ENCODE measurements at places on chromosomes 16 and 17. TPM values are rescaled to one million over a fixed set of nuclear protein-coding genes. Genes with fewer than 3 reads are reported as not detected.
A peak's percentile ranks its signal among the peaks of the same experiment; 100 is the strongest.

Gene SBK1
- total RNA-seq: 2.5 TPM

Gene GP2
- 0.94 TPM for total RNA-seq

GRCh38 chr16:48536614-48537200 is 73.3 kb downstream of the N4BP1 start:
- DNase-seq: no peak

Gene CCL7
- not detected for total RNA-seq

- no peak for DNase-seq
Measured at GRCh38 chr17:16300554-16300953, 52.7 kb downstream of the CENPV start.

GRCh38 chr17:72829883-72830282 is 262.6 kb downstream of the SLC39A11 start:
- no peak for DNase-seq

Gene TEX19
- not detected for total RNA-seq

Gene CRYM
- 5.8 TPM for total RNA-seq

GRCh38 chr17:17749025-17749772 is 67.9 kb downstream of the RAI1 start:
- no peak for DNase-seq

GRCh38 chr16:89921702-89922476 is 1.3 kb upstream of the TUBB3 start:
- DNase-seq: peak; percentile 72

GRCh38 chr16:27752241-27752640 is 202.3 kb downstream of the KATNIP start:
- DNase-seq: no peak

DNA sequence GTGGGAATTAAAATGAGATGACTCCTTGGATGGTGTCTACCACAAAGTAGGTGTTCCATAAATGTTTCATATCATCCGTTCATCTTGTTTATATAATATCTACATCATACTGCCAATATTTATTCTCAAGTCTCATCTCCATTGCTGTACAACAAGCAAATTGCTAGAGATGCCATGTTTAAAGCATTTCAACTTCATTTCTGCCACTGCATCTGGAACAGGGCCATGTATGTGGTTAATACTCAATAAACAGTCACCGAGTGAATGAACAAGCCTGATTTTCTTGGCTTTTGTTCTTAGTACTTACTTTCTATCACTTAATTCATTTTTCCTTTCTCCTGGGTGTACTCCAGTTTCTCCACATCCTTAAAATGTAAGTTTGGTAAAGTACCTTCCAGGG is 107.6 kb downstream of the KCNJ2 start:
- DNase-seq: no peak

Gene SCGB1C2
- not detected for total RNA-seq

GRCh38 chr17:75153780-75154194 is 525 bp downstream of the JPT1 start:
- DNase-seq: peak; percentile 77

Gene SLC52A1
- 0.19 TPM for total RNA-seq

Gene CCDC182
- total RNA-seq: not detected

DNA sequence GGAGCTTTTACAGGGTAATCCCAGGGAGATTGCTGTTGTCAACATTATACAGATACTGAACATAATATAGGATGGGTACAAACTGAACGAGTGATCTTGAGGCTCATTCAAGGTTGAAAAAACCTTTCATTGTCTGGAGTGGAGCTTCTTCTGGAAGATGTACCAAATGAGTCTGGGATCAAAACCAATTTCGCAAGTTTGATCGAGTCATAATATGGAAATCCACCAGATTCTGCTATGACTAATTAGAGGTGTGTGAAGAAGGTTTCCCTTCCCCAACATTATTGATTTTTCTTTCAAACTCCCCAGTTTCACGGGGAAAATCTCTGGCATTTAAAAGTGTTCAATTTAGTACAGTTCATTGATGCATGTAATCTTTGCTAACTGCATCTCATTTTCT is 324.1 kb downstream of the ZFHX3 start:
- no peak for DNase-seq

DNA sequence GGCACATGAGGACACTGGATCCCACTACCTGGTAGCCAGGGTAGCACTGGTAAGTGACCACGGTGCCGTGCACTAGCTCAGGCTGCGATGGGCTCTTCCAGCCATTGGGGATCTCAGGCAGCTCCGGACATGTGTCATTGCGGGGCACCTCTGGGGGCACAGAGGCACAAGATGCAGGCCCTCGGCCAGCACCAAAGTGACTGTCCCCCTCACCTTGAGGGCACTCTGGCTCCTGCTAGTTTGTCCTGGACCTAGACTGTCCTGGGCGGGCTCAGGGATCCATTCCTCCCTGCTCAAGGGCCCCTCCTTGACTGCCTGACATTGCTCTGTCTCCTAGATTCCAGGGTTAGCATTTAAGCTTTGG is 6.7 kb upstream of the PHF12 start:
- DNase-seq: no peak

DNA sequence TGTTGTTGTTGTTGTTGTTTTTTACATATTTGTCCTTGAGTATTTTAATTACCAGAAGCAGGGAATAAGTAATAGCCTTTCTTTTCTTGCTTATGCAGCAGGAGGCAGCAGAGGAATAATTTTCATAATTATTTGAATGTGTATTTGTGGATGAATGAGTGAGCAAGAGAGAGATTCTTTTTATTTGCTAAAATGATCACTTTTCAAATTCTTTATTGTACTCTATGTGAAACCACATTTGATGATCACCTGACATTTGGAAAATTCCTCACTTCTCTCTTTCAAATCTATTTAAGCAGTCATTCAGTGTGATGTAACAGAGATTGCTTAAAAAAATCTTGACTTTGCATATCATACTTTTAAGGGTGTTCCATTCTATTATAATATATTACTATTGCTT is 223.6 kb downstream of the BCAS3 start:
- no peak for DNase-seq

Gene CCL1
- not detected for total RNA-seq

Gene GNG13
- total RNA-seq: not detected

GRCh38 chr17:42272162-42272907 is 3.9 kb downstream of the STAT5B start:
- peak; percentile 38 for DNase-seq

Gene CHST6
- total RNA-seq: 0.79 TPM

- DNase-seq: no peak
Measured at GRCh38 chr17:45927247-45927646, 32.9 kb downstream of the MAPT start.

DNA sequence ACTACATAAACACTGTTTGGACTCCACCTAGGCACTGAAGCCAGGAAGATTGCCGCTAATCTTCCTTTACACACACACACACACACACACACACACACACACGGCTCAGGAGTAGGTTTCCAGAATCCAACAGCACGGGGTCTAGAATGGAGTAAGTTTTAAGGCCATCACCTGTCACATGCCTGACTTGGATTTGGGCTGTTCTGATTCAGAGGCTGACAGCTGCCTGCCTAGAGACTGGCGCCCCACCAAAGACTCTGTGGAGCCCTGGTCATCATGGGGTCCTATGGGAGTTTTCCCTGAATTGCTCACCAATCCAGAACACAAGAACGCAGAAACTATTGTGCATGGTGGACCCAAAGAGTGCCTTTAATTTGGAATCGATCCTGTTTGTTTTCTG is 10.9 kb downstream of the CDRT4 start:
- no peak for DNase-seq

Gene TBC1D26
- not detected for total RNA-seq

Gene ABCA10
- 4.2 TPM for total RNA-seq

DNA sequence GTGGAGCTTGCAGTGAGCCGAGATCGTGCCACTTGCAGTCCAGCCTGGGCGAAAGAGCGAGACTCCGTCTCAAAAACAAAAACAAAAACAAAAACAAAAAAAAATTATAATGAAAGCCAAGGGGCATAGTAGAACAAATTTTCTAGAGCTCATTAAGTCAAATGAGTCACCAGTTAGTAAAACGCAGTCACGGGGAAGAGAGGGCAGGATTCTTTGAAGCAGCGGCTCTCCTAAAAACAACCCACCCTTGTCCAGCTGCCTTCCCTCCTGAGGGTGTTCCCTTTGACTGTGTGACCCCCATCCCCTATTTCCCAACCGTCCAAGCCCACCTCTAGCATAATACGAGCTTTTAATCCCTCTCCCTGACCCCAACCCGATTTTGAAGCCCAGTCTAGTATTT is 44.1 kb upstream of the STH start:
- no peak for DNase-seq

Gene TPSB2
- total RNA-seq: 141 TPM

Gene SREBF1
- 48.3 TPM for total RNA-seq

DNA sequence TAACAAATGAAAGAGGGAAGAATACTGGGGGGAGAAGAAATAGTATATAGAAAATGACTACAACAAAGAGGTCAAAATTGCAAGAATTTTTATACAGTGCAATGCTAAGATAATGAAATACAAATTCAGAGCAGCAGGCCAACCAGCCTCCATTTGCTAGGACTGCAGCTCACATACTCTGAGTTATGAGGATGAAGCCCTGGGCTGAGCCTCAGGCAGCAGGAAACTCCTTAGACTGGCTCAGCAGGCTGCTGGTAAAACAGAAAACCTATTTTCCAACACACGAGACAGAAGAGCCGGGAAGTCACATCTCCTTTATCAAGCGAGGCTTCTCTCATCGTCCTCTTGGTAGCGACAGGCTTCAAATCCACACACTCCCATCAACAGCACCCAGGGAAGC is 296.5 kb downstream of the SLC39A11 start:
- no peak for DNase-seq

- no peak for DNase-seq
Measured at GRCh38 chr17:4098521-4099209, 44.2 kb downstream of the ZZEF1 start.

DNA sequence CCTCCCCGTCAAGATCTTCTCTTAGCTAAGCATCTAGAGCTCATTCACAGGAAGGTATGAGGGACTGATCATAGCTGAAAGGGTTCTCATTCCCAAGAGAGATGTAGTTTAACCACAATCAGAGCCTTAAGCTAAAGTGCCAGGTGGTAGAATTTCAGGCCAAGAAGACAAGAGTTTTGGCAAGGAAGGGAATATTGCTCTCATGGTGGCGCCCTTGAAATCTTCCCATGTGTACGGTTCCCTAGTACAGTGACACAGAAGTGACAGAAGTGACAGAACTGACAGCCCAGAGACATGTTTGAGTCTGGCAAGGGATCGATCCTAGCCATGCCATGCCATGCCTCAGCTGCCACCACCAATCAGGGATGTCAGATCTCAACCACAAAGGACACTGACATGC is 2.5 kb downstream of the GRIN2C start:
- no peak for DNase-seq

- DNase-seq: peak; percentile 10
Measured at GRCh38 chr17:15119968-15120367, 145.2 kb downstream of the PMP22 start.

Gene CCL4
- total RNA-seq: 5.1 TPM

DNA sequence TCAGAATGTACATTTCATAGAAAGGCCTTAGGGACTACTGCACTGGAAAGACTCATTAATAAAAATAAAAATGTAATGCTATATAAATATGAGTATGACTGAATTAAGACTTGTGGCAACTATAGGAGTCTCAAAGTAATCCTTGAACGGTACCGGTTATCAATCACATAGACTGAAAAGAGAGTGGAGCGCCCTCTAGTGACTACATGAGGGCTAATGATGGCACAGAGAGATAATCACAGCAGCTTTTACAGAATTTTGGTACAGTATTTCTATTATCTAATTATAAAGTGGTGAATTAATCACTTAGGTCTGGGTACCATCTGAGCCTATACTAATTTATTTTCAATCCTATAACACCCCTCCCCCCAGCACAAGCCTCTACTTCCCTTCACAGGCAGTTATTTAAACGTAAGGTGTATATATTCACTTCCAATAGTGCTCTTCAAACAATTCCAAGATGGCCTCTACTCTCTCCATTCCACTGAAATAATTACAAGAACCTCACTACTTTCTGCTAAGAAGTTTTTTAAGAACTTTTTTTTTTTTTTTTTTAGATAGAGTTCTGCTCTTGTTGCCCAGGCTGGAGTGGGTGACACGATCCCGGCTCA is 40.7 kb upstream of the ANKFY1 start:
- no peak for DNase-seq

GRCh38 chr16:47627085-47627639 is 166.0 kb downstream of the PHKB start:
- no peak for DNase-seq

Gene CDRT15
- total RNA-seq: not detected

Gene HOXB8
- total RNA-seq: 48.7 TPM

GRCh38 chr17:50188921-50189549 is 12.4 kb downstream of the COL1A1 start:
- no peak for DNase-seq

- no peak for DNase-seq
Measured at GRCh38 chr16:87800497-87800896, 34.7 kb upstream of the KLHDC4 start.

- no peak for DNase-seq
Measured at GRCh38 chr16:52073024-52073423, 473.9 kb downstream of the TOX3 start.

Gene SLC16A3
- total RNA-seq: 85.7 TPM

DNA sequence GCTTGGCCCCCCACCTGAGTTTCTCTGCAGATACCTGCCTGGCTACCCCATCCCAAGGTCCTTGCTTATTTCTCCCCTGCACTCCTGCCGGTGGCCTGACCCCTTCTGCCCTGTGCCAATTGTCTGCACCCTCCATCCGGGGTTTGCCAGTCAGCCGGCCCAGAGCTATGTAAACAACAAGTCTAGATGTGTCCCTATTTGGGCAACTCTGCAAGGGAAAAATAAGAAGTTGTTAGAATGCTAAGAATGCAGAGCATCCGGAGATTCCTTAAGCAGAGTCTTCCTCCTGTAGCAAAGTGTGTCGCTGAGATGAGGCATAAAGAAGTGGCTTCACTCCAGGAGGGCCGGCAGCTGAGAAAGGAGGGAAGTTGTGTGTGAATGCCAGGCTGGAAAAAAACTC is 46.6 kb downstream of the RGS9 start:
- no peak for DNase-seq

Gene CACNA1H
- total RNA-seq: 20.6 TPM

DNA sequence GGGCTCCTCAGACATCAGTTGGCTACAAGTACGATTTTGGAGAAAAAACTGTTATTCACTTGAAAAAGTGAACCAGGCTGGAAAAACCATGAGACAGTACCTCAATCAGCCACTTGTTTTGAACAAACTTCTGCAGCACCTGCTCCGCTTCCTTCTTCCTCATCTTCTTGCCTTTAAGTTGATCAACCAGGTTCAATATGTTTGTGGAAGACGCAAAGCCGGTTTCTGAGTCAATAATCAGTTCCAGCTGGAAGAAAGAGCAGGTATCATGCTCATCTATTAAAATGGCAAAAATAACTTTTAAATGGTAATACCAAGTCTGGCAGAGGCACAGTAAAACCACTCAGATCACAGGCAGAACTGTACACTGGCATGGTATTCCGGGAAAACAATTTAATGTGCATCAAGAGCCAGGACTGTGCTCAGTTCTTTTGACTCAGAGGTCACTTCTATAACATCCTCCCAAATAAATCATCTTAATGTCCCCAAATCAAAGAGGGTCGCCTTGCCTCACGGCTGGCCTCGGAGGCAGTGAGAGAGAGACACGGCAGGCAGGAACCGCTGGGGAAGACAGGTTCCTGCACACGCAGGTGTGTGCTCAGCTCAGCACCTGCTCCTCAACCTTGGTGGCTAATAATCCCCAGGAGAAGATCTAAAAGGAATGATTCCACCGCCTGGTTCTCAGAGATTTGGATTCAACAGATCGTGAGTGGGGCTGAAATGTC is 29.7 kb downstream of the KDM8 start:
- DNase-seq: no peak

Gene RNF43
- 9.5 TPM for total RNA-seq

GRCh38 chr17:72380737-72381136 is 259.9 kb downstream of the SOX9 start:
- no peak for DNase-seq

Data from kidney (tissue), 22 donors.